ENCODE measurements at places on chromosomes 2 and 18.

GRCh38 chr2:187982668-187983067, 309.0 kb upstream of the GULP1 start:
- no peak for DNase-seq

- DNase-seq: no peak
These were observed 4.0 kb downstream of the NOP58 start for GRCh38 chr2:202269585-202269984.

GRCh38 chr2:159895258-159896065, 97.5 kb upstream of the CD302 start:
- DNase-seq: no peak

GRCh38 chr2:209424199-209424701, 403 bp downstream of the MAP2 start:
- DNase-seq: no peak

GRCh38 chr2:53347269-53347668, 420.3 kb upstream of the CHAC2 start:
- DNase-seq: no peak

- no peak for DNase-seq
These were observed 43.2 kb downstream of the SLC5A7 start for GRCh38 chr2:108029496-108029895.

GRCh38 chr18:76053551-76053950, 441.5 kb downstream of the ZNF516 start:
- no peak for DNase-seq

DNA sequence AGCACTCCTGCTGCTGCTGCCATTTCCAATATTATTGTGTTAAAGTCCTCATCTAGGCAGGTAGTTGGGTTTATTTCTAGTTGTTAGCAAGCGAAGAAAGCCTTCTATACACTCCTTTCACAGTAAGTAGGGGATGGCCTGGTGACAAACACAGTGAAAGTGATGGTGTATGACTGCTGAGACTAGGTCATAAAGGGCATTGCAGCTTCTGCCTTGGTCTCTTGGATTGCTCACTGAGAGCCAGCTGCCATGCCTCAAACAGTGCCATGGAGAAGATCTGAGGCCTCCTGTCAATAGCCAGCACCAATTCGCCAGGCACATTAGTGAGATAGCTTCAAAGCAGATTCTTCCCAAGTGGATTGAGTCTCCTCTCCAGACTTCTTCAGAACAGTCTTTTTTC, 27.6 kb upstream of the MSTN start:
- no peak for DNase-seq

- no peak for DNase-seq
These were observed 331.1 kb downstream of the PLCL1 start for GRCh38 chr2:198135481-198135934.

- no peak for DNase-seq
These were observed 102.8 kb downstream of the RNF144A start for GRCh38 chr2:7020059-7020458.

- no peak for DNase-seq
These were observed at the start of gene ADCYAP1 for GRCh38 chr18:904218-905090. ADCYAP1 (plus strand) TSS chr18:904871; CDS start chr18:905387, 516 bp downstream.

- no peak for DNase-seq
These were observed 96.3 kb upstream of the ASB18 start for GRCh38 chr2:236360496-236360895.

DNA sequence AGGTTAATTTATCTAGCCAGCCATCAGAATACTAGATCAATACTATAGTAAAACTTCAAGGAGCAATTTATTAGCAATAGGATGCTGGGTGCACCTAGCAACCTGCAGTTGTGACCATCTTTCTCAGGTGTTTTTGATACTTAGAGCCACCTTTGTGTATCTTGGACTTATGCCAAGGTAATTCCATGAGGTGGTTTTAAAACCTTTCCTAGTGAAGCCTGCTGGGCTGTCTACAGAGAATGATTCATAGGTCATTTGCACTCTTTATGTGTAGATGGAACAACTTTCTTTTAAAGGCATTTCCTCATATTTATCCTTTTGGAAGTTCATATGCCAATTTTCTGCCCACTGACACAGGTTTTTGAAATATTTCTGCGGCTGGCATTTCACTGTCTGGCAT, 1030.1 kb upstream of the POU3F3 start:
- no peak for DNase-seq

GRCh38 chr2:47310801-47311560, 92.0 kb upstream of the MSH2 start:
- no peak for DNase-seq

DNA sequence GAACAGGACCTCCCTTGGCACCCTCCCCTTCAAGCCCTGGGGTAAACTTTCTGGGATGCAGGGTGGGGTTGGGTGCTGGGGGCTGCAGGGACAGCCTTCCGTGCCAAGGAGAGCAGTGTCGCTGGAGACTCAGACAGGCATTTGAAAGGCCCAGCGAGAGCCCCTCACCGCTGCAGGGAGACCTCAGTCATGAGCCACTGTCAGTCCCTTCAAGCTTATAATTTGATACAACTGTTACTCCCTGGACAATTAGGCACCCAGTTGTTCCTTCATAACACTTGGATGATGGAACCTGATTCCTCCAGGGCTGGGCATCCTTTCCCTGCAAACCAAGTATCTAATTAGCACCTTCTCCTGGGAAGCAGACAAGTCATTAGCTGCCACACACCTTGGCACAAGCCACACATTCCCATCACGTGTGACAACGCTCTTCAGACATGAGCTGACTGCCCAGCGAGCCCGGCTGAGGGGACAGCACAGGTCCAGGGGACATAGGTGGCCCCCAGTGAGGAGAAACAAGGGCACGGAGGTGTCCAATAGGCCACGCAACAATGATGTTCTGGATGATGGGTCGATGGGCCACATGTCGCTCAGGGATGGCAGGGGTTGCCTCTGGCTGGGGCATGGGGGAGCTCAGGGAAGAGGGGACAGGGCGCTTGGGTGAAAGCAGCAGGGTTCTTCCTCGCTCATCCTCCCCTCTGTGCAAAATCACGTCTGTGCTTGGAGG, 59.6 kb downstream of the KCNF1 start:
- no peak for DNase-seq

DNA sequence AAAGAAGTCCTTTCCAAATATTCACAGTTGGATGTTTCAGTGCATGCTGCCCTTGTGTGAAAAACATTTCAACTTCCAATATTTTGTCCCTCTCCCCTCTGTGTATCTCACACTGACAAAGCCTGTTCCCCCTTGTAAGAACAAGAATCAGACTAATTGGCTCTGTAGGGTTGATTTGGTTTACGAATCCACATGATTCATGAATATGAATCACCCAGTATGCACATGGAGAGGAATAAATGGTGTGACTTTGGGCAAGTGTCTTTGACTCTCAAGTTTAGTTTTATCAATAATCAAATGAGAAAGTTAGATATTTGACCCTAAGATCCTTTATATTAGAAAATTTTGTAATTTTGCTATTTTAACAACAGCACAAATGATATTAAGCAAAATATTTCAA, 9.3 kb upstream of the CDH20 start:
- no peak for DNase-seq
